ENCODE measurements at places on chromosomes 2 and 18. TPM values are rescaled to one million over a fixed set of nuclear protein-coding genes. Genes with fewer than 3 reads are reported as not detected.

- no peak for DNase-seq
Observed at GRCh38 chr2:23404426-23404825, 19.4 kb downstream of the KLHL29 start.

- DNase-seq, result no peak
Observed at GRCh38 chr2:223950448-223951347, 5.6 kb upstream of the WDFY1 start.

DNA sequence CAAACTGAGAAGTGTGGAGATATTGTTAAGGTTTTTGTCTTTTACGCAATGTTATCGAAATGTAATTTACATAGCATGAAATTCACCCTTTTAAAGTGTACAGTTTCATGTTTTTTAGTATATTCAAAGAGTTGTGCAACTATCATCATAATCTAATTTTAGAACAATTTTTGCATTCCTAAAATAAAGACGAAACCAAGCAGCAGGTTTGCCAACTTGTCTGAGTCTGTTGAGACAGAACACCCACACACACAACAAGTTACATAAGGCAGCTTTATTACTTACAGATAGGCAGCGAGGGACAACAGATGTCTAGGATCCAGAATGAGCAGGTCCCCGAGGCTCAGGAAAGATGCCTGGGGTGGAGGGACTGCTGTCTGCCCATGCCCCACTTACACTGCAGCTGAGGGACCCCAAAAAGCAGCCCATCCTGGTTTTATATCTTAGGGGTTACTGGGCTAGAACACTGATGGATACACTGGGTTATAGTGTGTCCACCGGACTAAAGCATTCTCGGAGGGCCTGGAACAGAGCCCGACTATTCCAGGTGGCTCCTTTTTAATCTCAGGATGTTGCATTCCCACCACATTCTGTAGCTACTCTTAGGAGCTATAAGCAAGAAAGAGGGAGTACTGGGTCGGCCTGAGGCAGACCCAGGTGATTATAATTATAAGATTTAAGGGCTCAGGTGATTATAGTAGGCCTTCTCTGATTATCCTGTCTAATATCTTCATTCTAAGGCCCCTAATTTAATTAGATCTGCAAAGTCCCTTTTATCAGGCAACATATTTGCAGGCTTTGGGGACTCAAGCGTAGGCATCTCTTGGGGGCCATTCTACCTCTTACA lies 150.2 kb upstream of the DOK6 start:
- no peak for DNase-seq

DNA sequence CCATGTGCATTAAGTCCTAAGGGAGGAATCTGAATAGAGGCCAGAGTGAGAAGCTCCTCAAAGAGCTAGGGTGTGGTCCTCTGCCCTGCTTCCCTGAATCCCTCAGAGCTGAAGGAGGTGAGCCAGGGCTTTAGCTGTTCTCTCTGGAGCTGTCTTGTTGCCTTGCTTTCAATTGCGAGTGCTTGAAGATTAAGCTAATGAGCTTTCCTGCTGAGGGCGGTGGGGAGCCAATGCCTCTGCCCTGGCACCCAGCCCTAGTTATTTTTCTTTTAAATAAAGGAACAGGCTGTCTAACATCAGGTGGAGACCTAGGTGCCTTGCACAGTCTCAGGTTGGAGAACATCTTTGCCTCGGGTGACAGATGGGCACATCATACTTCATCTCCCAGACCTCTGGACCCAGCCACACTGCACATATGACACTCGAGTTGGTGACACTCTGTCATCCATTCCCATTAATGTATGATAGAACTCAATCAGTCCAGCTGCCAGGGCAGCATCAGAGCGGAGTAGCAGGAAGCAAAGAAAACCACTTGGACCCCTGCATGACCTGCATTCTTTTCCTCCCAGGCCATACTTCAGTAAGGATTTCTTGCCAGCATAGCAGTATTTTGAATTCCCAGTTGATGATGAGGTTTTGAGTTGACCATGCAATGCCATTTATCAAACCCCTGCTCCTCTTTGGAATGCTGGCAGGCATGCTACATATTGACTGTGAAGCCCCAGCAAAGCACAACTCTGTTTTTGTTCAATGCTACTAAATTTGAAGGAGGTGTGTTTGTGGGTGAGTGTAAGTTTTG lies 292.7 kb downstream of the RNF144A start:
- no peak for DNase-seq

- DNase-seq, result no peak
Observed at GRCh38 chr18:22446325-22446724, 28.6 kb upstream of the CTAGE1 start.

DNA sequence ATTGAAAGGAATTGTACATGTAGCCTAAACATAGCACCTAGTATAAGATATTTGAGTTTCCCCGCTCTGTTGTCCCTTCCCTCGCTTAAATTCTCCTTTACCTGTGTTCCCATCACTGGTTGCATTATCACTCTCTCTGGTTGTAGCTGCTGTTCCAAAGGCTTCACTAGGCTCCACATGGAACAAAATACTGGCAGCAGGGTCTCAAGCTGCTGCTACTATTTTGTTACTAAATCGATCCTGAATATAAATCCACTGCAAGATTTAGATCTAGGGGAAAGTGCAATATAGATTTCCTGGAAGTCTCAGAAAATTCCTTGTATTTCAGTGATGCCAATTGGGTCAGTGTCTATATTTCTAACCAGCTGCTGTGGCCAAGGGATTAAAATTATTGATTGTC lies 443.5 kb downstream of the SATB2 start:
- DNase-seq, result no peak

DNA sequence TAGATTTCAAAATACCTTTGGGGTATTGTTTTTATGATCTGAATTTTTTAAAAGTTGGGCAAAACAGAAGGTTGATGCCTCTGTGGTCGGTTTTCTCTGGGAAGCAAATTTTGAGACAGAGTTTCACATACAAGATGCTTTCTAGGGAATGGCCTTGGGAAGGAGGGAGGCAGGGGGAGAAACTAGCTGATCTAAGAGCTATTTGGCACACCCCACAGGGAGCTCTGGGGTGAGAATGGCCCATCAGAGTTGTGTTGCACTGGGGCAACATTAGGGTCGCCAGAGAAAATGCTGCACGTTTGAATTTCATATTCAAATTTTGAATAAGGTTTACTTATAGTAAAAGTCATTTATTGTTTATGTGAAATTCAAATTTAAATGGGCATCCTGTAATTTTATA lies 11.9 kb upstream of the ADAM23 start:
- DNase-seq, result no peak

The ALK gene
- 0.18 TPM for total RNA-seq

The RAMP1 gene
- total RNA-seq, result 26.3 TPM

GRCh38 chr18:11309172-11309571 lies 159.8 kb upstream of the PIEZO2 start:
- DNase-seq, result no peak

DNA sequence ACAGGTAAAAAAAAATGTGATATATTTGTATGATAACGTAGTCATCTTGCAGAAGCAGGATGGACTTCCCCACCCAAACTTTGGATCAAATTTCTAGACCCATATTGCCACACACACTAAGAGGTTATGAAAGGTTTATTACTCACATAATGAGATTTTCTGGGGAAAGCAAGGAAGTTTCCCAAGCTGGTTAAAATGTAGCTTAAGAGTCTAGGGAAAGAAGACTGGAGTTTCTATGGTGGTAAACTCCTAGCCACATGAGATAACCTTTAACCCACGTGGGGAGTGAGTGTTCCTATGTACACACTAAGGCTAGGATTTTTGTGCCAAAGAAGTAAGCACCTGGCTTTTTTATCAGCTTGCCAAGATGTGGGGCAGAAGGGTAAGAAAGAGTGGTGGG lies 335.7 kb upstream of the UBE2E3 start:
- no peak for DNase-seq

DNA sequence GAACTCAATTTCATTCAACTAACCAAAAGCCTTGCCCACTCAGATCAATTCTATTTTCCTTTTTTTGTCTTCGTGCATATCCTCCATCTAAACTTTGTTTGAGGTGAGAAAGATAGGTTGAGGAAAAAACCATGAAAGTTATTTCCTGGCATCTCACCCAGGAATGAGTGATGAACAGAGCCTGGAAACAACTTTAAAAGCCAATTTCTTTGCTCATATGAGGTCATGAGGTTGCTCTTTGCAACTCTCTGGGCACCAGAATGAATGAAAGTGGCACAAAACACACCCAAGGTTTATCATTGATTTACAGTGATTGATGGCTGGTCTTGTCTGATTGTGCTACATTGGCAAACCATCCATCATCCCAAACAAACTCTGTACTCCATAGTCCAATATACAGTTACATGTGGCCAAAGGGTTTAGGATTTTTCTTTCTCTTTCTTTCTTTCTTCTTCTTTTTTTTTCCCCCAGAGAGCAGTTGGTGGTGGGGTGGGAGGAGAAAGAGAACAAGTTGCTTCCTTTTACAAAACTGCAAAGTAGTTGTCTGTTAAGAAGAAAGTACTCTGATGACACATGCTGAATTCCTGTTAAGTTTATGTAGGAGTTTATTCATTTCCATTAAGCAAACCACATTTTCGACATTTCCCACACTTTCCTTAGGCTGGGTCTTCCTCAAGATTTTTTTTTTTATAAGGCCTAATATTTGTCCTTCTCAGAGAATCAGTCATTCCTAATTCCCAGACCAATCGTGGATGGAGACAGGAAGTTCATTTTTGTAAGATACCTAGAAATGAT lies 575.9 kb upstream of the ZEB2 start:
- DNase-seq, result no peak

DNA sequence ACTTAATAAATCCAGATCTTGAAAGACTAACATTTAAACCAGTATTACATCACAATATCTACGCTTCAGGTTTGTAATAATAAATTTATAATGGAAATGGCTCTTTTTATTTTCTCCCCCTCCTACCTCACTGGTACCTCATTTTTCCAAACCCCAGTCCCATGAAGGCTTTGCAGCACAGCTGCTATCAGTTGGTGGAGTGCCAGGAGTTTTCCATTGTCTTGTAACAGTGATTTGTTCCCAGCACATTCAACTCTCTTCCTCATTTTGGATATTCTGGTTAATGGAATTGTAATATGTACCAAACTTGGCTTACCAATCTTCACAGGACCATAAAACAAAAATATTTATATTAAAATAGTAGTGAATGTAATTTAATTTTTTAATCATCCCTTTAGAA lies 91.2 kb downstream of the VRK2 start:
- no peak for DNase-seq

The CDH19 gene
- total RNA-seq, result 160 TPM

DNA sequence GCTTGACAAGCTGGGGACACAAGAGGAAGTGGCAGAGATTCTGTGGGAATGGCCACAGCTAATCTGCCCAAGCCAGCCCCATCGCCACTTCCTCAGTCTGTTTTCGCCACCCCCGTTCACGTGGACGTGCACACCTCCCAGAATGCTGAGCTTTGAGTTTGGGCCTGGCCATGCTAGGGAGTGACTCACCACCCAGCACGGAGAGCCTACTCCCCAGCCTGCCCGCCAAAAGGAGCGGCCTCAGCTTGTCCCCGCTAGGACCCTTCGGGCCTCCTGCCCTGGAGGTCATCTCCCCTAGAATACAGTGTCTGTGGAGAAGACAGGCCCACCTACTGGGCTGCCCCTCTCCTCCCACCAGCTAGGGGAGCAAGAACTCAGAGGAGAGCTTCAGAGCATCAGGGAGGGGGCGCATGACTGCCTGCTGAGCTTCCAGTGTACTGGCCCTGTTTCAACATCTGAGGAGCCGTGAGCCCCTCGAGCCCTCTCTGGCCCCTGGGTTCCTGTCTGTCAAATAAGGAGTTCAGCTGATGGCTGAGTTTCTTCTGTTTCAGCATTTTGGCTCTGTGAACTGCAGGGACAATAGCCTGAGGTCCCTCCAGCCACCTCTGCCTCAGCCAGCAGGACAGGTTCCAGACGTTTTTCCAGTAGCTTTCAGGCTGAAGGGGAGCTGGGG lies 5.1 kb downstream of the SLC35F6 start:
- peak; percentile 89 for DNase-seq

GRCh38 chr2:62306751-62307468 lies 111.0 kb downstream of the B3GNT2 start:
- no peak for DNase-seq

The TXNDC2 gene
- total RNA-seq, result not detected

DNA sequence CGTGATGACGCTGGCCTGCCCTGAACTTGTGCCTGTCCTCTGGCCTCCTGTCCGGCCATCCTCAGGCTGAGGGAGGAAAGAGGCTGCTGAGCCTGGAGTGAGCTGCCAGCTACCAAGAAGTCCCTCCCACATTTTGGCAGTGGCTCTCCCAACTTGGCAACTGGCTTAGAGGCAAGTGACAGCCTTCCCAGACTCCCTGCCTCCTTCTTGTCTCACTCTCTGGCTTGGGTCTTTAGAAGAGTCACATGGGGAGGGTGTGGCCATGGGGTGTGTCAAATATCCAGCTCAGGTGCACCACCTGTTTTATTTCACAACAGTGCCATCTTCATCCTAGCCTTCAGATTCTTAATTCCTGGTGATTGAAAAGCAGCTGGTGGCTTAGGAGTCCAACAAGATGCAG lies 222.9 kb downstream of the PRKCE start:
- no peak for DNase-seq

- no peak for DNase-seq
Observed at GRCh38 chr2:198351647-198352046, 547.3 kb downstream of the PLCL1 start.

DNA sequence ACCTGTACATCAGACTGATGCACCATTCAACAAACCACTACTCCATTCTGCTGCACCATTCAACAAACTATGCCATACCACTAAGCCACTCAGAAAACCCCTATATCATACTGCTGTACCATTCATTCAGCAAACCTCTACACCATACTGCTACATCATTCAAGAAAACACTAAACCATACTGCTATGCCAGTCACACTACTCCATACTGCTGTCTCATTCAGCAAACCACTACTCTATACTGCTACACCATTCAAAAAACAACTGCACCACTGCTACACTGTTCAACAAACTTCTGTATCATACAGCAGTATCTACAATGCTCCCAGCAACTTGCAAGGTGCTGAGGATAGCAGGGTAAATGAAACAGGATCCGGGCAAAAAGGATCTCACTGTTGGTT lies 12.9 kb upstream of the SLC1A4 start:
- no peak for DNase-seq

- DNase-seq, result peak; percentile 85
Observed at GRCh38 chr2:36597532-36598377, at the start of gene FEZ2. FEZ2 (minus strand) TSS chr2:36598168; CDS start chr2:36598142, 26 bp downstream.

The STARD6 gene
- 0.85 TPM for total RNA-seq

The CCDC148 gene
- 2.9 TPM for total RNA-seq

- DNase-seq, result no peak
Observed at GRCh38 chr2:189091253-189091652, 88.3 kb downstream of the COL5A2 start.

DNA sequence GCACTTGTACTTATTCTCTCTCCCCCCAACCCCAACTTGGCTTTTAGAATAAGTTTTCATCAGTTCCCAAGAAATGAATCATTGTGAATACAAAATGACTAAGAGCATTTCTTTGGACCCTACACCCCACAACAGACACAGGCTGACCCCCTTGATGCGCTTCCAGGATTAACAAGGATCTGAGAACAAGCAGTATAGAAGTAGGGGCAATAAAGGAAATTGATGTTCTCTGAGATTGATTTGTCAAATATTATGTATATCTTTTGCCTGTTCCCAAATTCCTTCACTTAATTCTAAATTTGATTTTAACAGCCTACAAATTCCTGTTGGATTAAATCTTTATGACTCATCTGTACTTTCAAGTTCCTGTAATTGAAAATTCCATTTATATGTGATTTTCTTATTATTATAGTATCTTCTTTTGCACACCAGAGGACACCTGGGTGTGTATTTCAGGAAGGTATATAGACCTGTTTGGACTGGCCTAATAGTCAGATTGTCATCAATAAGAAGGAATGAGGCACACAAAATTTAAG lies 10.2 kb upstream of the PTPN4 start:
- no peak for DNase-seq

- no peak for DNase-seq
Observed at GRCh38 chr18:42784632-42785031, 330.9 kb downstream of the RIT2 start.

The ERBB4 gene
- 19.7 TPM for total RNA-seq

Measured in sciatic nerve (tissue), 2 donors.